Activated CD4-positive, alpha-beta T cell treated with anti-CD3 and anti-CD28 coated beads, Interleukin-2, amount 50 U/mL, for 48 hours (primary cell): ENCODE measurements at places on chromosomes 13 and 19.

DNA sequence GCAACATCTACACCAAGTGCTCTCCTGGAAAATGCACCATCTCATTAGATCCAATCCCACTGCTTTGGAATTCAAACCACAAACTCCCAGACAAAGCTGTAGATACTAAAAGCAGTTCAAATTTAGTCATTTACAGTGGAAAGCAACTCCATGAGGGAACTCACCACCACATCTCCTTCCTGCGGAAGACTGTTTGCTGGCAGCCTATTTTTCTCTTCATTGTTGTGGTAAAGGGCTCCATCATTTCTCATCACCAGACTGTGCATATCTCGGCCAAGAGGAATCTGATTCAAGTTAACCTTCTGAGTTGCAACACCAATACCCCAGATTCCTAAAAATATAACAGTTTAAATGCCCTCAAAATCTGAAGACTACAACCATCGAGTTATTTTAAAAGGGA, 8.4 kb downstream of the SPRYD7 start:
- no peak for DNase-seq

DNA sequence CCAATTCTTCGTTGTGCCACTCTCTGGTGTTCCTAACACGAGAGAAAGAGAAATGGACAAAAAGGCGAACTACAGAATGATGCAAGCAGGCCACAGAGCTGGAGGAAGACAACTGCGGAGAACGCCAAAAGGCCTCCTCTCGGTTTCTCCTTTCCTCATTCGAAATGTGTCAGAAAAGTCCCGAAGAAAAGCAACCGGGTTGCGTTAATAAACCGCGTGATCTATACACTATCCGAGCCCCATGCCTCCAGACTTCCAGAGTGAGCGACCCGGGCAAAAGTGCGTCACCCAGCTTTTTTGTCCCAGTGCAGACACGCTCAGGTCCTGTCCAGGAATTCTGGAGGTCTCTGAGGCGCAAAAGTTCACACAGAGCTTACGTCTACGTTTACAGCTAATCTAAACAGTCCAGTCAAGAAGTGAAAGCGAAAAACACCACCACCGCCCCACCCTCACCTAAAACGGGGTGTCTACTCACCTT, 413 bp downstream of the N4BP2L2 start:
- peak; percentile 71 for DNase-seq

GRCh38 chr13:83216479-83217245, 665.6 kb downstream of the SLITRK1 start:
- no peak for DNase-seq

- DNase-seq, result no peak
Measured at GRCh38 chr13:87887459-87888123, 216.4 kb downstream of the SLITRK5 start.

GRCh38 chr13:20501592-20501991, 24.1 kb downstream of the CRYL1 start:
- DNase-seq, result no peak

DNA sequence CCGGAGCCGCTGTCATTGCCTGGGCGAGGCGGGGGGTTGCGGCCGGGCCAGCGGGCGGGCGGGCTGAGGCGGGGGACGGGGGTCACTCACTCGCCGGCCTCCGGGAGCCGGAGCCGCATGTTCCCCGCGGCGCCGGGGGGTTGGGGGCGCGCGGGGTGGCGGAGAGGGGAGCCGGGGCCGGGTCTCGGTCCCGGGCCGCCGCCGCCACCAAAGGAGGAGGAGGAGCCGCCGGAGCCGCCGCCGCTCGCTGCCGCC, 149 bp downstream of the MED26 start:
- DNase-seq, result no peak

DNA sequence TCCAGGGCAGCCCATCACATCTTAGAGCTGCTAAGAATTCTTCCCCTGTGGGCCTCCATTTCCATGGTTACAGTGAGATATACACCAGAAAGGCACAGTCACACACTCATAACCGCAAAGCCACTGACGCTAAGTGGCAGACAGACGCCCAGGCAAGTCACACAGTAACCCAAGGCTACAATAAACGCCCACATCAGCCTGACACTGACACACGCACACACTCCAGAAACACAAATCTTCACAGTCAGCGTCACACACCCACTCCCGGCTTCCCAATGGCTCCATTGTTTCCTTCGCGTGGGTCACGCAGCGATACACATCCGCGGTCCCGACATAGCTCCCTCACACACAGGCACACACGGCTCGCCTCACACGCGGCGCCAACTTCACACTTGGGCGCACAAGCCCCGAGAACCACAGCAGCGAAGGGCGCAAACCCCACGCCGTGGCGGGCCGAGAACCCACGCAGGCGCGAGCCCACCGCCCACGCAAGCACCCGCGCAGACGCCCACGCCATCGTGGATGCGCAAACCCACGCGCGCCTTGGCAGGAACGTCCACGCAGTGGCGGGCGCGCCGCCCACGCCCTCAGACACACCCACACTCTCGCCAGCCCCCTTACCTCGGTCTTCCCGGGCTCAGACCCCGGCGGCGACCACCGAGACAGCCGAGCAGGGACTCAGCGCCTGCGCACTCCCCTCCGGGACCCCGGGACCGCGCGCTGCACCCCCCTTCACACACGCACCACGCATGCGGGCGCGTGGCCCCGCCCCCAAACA, at the start of gene ZNF667:
Gene ZNF667, minus strand, starts transcription at position 695 of the 778 bp plus-strand sequence. CDS start 14,975 bp downstream, outside the sequence.
- DNase-seq, result no peak

- no peak for DNase-seq
Measured at GRCh38 chr19:19204181-19204580, 967 bp upstream of the NR2C2AP start.
